Type B pancreatic cell (in vitro differentiated cells): ENCODE measurements at places on chromosomes 11 and 22.

DNA sequence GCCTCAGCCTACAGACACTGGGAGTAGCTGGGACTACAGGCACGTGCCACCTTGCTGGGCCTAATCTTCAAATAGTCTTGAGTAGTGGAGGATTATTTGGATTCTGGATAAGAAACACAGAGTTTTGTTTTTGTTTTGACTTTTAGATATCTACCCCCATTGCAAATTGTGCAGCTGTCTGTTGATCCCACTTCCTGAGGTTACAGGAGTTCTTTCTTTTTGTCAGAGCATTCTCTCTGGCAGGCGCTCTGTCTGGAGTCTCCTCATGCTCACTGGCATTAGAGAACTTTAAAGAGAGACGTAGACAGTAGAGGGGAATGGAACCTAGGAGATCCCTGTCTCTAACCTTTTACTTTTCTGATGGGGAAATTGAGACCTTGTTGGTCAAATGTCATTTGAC, 7.8 kb upstream of the ADAMTS8 start:
- no peak for DNase-seq

GRCh38 chr11:122756417-122756816, 81.9 kb upstream of the CRTAM start:
- DNase-seq: no peak

DNA sequence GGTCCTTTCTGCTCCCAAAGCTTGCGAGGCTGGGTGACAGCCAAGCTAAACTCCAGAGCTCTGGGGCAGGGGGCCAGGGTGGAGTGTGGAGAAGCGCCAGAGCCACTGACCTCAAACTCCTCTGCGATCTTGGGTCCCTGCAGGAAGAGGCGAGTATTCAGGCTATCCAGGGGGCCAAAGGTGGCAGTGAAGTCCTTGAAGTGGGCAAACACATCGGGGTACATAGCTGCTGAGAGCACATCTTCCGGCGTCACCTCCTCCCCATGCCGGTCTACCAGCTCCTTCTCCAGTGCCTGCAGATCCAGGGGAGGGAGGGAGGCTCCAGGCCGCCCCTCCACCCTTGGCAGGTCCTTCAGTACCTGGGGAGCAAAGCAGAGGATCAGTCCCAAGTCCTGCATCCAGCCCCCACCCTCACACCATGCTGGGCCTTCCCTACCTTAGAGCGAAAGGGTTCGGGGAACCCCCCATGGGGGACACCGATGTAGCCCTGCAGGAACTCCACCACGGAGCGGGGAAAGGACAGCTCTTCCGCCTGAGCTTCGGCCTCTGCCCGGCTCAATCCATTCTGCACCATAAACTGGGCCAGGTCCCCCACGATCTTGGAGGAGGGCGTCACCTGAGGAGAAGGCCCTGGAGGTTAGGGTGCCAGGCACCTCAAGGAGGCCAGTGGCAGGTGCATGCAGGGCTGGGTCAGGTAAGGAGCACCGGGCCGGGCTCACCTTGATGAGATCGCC, 6.4 kb downstream of the RCE1 start:
- DNase-seq: no peak

GRCh38 chr11:86702220-86702983, 30.0 kb upstream of the ME3 start:
- DNase-seq: no peak

- no peak for DNase-seq
These were observed 695 bp downstream of the RCE1 start for GRCh38 chr11:66843776-66844495.

- no peak for DNase-seq
These were observed 31.0 kb upstream of the RCN1 start for GRCh38 chr11:32059686-32060462.

GRCh38 chr22:45324311-45324711, 14.6 kb downstream of the FAM118A start:
- DNase-seq: no peak

GRCh38 chr11:126495281-126496220, 140.1 kb downstream of the ST3GAL4 start:
- DNase-seq: no peak

DNA sequence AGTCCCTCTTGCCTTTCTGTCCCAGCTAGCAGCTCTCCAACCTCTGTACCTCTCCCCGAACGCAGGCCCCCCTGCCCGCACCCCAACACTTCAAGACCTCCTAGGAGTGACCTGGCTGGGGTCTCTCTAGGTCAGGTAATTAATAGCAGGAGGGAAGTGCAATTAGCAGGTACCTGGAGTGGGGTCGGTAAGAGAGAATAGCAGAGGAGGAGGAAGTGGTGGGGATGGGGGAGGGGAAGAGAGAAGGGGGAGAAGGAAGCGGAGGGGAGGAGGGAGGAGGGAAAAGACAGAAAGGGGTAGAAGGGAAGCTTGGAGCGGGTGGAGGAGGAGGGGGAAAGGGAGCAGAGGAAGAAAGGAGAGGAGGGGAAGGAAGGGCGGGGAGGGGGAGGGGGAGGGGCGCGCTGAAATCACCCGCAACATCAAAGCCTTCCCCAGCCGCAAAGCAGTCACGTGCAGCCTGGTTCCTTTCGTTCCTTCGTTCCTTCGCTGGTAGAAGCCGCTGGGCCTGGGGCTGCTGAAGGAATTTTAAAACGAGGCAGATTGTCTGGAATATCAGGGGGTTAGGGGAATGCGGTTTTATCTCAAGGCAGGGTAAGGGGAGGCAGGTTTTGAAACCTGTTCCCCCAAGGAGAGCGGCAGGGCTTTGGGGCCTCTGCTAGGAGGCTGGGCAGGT, 29.3 kb upstream of the TCF20 start:
- no peak for DNase-seq

GRCh38 chr11:131661132-131661531, 290.7 kb downstream of the NTM start:
- no peak for DNase-seq

DNA sequence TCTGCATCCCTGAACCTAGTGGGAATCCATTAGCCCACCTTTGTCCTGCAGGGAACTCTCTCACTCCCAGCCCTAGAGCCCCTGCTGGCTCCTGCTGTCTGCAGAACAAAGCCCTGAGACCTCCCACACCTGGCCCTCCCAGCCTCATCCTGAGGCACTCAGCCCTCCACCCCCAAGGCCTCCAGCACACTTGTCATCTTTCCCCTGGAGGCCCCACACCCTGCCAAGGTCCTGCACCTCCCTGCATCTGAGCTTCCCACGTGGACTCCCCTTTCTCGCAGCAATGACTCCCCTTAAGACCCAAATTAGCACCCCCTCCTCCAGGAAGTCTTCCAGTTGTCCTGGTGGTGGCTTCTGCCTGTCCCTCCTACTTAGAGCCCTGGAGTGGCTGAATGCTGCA, 42.3 kb upstream of the LINC01488 start:
- DNase-seq: no peak

DNA sequence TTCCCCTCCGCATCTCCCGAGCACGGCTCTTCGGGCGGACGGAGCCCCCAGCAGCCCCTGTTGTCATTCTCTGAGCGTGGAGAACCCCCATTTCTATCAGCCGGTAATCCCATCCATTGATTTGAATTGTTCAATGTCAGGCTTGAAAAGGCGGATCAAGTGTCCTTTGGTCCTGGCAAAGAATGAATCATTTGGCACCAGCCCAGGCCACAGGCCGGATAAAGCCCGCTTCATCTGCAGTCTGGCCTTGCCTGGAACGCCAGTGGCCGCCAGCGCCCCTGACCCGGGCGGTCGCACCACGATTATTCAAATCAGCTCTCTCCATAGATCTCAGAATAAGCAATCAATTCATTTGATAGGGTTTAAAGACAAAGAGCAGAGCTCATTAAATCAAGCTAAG, 188.9 kb downstream of the BRD1 start:
- DNase-seq: no peak

DNA sequence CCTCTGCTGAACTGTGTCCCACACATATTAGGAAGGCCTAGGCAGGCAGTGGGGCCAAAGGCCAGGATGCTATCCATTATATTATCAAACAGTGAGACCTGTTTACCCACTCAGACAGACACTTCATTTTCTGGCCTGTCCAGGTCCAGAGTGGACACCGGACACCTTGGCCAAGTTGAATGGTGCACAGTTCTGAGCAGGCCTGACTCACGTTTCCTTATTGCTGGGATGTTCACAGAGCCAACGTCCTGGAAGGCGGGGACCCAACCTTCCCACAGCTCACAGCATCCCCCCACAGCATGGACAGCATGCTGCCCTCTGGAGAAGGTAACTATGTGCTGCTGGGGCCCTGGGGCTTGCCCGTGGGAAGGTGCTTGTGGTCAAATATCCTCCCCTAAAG, 86.6 kb downstream of the BTBD10 start:
- DNase-seq: no peak

DNA sequence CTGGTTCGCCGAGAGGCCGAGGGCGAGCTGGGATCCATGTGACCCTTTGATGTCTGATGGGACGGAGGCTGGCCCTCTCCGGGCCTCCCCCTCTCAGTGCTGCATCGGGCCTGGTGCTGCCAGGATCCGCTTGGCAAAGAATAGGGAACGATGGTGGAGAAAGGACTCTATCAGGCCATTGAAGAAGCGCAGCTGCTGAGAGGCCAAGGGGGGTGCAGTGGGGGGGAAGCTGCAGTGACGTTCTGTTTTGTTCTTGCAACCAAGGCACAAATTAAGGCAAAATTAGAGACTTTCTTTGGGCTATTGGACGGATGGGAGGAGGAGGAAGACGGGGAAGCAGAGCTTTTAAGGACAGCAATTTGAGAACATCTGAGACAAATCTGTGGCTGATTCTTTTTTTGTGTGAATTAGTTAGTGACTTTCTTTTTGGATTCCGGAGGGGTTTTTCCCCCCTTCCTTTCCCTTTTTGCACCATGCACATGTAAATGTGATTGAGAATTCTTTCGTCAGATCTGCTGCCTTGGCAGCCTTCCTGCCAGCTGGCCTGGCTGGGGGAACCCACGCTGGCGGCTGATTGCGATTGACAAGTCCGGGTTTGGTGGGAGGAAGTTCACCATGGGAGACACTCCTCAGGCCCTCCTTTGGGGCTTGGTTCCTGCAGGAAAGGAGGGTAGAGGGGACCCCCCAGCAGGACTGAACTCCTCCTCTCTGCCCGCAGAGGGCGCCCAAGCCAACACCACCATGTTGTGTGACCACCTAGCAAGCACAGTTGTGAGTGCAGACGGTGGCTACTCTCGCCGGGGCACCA, 214.6 kb downstream of the NTM start:
- DNase-seq: no peak

DNA sequence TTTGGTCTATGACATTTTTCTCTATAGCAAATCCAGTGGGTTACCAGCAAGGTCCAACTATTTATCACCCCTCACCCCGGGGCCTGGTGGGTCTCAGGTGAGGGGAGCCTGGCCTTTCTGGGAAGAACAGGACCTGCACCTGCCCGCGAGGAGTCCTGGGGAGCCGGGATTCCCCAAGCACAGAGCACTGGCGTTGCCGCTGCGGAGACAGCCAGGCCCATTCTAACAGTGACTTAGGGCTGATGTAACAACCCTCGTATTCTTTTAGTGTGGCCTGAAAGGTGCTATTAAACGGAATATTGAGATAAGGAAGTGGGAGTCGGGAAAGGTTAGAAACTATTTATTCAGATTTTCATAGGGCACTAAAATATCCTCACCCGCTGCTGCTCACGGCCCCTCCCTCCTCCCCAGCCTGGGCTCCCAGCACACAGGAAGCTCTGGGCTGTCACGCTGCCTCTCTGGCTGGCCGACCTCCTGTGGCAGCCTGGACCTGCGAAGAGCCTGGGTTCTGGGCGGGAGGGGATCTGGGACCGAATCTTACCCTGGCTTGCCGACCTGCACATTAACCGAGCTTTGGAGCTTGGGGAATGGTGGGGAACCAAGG, 141.2 kb downstream of the MIAT start:
- no peak for DNase-seq

- no peak for DNase-seq
These were observed 75.8 kb downstream of the ARHGAP8 start for GRCh38 chr22:44828193-44828592.

GRCh38 chr22:46619830-46620501, at the start of gene GRAMD4:
Gene GRAMD4, plus strand, starts transcription at chr22:46620386. Its CDS starts 6,414 bp downstream, at chr22:46626800.
- DNase-seq: no peak

- no peak for DNase-seq
These were observed 66.9 kb downstream of the AMOTL1 start for GRCh38 chr11:94834911-94835593.

DNA sequence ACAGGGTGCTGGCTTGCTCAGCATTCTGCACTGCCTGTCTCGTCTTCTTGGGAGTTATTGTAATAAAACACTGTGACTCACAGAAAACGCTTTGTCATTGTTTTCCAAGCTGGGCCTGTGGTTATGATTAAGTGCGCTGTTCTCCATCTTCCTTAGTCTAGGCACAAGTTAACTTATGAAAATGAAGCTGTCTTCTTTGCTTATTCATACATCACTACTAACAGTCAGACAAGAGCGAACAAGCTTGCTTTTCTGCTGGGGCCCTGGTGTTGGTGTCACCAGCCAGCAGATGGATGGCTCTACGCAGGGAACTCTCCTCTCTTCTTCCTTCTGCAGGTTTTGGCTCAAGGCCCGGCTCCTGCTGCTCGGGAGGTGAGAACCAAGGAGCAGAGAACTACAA, 380.1 kb upstream of the SYN3 start:
- no peak for DNase-seq

DNA sequence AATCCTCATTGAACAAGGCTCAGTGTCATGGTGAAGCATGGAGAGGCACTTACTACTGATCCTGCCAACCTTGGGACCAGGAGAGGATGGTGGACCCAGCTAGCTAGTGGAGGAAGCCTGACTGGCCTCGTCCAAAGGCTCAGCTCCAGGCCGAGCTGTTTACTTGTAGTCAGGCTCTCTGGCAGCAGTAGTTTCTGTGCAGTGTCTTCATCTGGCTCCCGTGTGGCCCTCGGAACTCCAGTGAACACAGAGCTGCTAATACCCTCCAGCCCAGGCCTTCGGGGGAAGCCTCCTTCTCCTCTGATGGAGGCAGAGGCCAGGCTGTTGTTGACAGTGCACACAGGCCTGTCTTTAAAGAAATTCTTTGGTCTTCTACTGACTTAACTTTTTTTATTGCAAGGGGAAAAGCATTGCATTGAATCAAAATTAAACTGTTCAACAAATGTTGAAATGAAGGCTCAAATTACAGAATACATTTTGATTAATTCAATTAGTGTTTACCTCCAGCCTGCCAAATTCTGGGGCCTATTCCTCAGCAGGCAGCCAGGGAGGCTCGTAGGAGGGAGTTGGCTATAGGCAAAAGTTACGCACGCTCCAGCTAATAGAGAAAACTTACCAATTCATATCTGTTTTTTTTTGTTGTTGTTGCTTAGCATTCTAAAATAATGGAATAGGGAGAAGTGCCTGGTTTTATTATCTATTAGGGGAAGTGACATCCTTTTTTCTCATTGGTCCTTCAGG, 18.8 kb downstream of the PPFIBP2 start:
- no peak for DNase-seq

- DNase-seq: no peak
These were observed 77.3 kb downstream of the SLC17A6 start for GRCh38 chr11:22415476-22415875.

GRCh38 chr22:28141614-28142013, 222.6 kb upstream of the PITPNB start:
- DNase-seq: no peak

GRCh38 chr11:110428956-110429730, 605 bp upstream of the FDX1 start:
- no peak for DNase-seq

GRCh38 chr11:78973876-78974275, 399.2 kb upstream of the NARS2 start:
- no peak for DNase-seq
